ENCODE measurements at places on chromosomes 2 and 18.
A peak's percentile ranks its signal among the peaks of the same experiment; 100 is the strongest.

GRCh38 chr2:29455200-29455860 is 340.1 kb downstream of the CLIP4 start:
- DNase-seq, result no peak

DNA sequence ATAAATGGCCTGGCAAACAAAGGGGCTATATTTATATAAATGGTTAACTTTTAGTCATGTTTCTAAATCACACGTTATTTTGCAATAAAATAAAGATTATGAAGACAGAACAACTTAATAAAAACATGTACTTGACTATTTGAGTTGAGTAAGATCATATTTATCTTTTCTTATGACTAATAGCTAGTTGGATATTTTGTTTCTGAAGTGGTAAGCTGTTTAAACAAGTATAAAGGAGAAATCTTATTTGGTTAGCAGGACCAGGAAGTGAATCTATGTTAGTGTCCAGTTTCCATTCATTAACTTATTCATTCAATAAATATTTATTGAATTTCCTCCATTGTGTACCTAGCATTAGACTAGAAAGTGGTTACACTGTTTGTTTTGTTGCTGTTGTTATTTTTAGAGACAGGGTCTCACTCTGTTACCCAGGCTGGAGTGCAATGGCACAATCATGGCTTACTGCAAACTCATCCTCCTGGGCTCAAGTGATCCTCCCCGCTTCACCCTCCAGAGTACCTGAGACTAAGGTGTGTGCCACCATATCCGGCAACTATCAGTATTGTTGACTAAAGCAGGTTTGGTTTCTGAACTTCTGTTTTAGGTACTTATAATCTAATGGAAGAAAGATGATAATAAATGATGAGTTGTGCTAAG is 312.6 kb downstream of the DPP10 start:
- DNase-seq, result no peak

DNA sequence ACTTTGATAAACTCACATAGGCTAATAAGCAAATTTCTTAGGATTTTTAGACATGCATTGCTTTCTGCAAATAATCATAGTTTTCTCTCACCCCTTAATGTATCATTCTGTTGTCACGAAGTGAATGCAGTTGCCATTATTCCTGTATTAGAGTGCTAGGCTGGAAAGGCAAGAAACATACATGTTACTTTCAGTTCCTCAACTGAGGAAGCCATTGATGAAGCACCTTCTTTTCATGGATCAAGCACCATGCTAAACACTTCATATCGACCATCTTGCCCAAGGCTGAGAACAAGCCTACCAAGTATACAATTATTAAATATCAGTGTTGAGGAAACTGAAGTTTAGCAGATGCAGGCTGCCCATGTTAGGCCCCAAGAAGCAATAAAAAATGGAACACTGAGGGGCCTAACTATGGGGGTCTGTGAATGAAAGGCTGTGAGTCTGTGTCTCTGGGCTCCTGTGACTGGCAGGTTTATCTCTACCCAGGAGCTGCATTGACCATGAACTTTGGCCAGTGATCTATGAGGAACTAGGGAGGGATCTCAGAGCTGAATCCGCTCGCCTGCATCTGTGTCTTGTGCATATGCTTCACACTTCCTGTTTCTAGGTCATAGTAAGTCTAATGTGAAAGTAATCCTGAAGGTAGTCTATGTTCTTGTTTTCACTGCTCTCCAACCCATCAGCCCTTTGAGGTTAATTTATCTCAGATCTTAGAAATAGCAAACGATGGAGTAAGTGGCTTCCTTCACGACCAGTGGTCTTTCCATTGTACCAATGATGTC is 16.0 kb upstream of the TSPYL6 start:
- no peak for DNase-seq

DNA sequence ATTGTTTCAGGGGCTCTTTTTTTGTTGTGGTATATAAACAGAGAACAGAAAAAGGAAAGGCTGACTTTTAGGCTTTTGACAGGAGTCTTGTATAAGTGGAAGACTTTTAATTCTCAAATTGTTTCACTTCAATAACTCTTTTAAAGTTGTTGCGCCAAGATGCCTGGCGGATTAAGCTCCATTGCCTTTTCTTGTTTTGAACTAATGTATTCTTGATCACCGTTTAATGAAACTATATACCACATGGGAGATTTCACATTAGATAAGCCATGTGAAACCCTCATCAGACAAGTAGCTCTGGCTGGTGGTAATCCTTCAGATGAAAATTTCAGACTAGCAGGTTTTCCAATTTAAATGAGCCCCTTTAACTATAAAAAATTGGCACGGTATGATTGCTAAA is 257.4 kb downstream of the CCDC178 start:
- DNase-seq, result no peak

DNA sequence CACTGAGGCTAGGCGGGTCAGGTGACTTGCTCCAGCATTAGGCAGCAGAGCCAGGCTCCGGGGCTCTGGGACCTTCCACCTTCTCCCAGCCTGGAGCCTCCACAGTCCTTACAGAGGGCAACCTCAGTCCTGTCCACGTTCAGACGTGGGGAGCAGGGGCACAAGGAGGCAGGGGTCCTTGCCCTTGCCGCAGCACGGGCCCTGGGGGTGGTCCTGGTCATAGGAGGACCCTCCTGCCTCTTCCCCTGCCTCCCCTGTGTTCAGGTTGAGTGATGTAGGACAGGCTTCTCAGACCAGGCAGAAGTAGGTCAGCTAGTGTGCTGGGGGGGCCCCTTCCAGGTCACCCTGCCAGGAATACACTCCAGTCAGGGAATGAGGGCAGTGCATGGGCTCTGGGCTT is 5.4 kb upstream of the ARHGEF4 start:
- DNase-seq, result no peak

DNA sequence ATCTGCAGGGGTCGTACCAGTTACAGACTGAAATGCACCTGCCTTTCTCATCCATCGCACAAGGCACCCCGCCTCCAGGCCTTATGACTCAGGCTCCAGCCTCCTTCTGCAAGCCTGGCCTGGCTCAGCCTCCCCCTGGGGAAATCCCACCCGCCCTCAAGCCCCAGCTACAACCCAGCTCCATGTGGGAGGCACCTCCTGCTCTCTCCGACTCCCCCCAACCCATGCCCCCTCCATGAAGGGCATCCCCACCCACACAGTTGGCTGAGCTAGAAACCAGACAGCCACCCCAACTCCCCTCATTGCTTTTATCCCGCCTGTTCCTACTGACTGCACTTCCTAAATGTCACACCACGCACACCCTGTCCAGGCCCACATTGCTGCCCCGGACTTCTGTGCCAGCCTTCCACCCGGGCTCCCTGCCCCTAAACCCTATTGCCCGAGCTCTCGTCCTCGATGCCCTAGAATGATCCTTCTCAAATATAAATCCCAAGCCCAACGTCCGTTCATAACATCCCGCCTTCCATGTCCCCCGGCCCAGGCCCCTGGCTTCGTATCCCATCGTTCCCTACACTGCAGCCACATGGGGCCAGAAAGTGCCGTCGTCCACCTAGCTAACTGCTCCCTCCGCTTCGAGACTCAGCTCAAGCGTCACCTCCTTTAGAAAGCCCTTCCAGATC is 9.9 kb downstream of the DNMT3A start:
- DNase-seq, result no peak

- no peak for DNase-seq
Measured at GRCh38 chr2:147294825-147295392, 549.9 kb upstream of the ACVR2A start.

GRCh38 chr2:3728104-3729054 is 25.0 kb downstream of the DCDC2C start:
- DNase-seq, result peak; percentile 7

GRCh38 chr18:45958730-45959129 is 8.4 kb downstream of the EPG5 start:
- DNase-seq, result no peak

DNA sequence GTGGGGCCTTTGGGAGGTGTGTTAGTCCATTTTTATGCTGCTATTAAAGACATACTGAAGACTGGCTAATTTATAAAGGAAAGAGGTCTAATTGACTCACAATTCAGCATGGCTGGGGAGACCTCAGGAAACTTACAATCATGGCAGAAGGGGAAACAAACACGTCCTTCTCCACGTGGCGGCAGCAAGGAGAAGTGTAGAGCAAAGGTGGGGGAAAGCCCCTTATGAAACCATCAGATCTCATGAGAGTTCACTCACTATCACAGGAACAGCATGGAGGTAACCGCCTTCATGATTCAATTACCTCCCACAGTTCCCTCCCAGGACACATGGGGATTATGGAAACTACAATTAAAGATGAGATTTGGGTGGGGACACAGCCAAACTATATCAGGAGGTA is 187.1 kb upstream of the OSR1 start:
- DNase-seq, result no peak

DNA sequence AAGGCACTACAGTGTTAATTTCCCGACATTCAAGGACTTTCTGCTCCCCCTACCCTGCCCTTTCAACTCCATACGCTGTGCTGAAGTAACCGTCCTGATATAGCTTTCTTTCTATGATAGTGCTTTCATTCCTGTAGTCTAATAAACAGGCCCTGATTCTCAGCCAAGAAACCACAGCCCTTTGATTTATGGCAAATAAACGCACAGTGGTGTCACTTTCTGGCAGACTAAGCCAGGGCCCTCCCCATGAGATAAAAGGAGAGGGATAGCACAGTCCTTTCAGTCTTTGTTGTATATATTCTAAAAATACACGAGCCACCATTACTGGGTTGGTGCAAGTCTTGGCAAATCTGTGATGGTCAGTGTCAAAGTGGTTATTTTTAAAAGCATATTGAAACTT is 291.2 kb downstream of the ALPK2 start:
- no peak for DNase-seq

- no peak for DNase-seq
Measured at GRCh38 chr2:221590861-221591365, 18.8 kb upstream of the EPHA4 start.

- no peak for DNase-seq
Measured at GRCh38 chr2:164981217-164981990, 26.1 kb upstream of the SLC38A11 start.

DNA sequence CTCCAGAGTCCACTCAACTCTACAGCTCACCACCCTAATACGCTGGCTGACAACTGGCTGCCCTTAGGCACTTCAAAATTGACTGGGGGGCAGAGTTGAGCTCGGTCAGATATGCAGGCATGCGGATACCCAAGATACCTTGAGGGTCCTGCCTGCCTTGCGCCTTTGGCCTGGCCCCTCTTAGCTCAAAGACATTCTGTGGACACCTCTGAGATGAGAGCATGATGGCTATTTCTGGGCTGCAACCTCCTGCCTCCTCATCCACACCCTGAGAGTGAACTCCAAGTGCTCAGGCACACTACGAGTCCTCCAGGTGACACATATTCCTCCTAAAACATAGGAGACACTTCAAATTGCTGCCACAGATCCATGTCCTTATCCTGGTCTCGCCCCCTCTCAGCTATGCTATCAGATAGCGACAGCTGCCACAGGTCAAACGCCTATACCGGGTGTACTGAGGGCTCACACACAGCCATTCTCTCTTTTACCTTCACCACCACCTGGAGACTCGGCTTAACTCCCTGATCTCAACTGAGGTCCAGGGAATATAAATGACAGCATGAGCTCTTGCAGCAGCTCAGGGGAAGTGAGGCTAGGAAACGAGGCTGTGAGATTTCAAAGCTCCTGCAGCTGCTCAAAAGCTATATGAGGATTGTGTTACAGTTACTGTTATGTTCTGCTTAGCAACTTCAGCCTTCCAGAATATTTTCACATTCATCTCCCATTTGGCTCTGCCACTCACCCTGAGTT is 60.5 kb upstream of the TEX51 start:
- DNase-seq, result no peak

- DNase-seq, result peak; percentile 82
Measured at GRCh38 chr2:55954306-55955035, 30.9 kb upstream of the EFEMP1 start.

- no peak for DNase-seq
Measured at GRCh38 chr18:24246143-24246542, 107.3 kb downstream of the CABYR start.

- no peak for DNase-seq
Measured at GRCh38 chr2:28545590-28546200, 49.8 kb downstream of the PLB1 start.

- peak; percentile 63 for DNase-seq
Measured at GRCh38 chr2:31440764-31441163, 26.2 kb upstream of the XDH start.

DNA sequence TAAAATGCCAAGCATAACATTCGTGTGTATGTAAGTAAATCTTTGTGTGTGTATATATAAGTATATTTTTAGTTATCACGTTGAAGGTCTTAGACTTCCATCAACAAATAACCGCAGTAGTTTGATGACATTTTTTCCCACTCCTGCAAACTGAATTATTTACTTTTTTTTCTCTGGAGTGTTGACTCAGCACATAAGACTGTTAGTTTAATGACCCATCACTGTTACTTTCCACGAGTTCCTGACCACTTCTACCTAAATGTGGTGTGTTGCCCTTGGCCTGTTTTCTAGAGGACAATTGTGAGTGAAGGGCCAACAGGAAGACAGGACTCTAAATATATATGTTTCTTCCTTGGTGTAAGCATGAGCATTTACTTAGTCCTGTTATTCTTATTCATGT is 71.3 kb upstream of the TXNDC2 start:
- DNase-seq, result no peak

DNA sequence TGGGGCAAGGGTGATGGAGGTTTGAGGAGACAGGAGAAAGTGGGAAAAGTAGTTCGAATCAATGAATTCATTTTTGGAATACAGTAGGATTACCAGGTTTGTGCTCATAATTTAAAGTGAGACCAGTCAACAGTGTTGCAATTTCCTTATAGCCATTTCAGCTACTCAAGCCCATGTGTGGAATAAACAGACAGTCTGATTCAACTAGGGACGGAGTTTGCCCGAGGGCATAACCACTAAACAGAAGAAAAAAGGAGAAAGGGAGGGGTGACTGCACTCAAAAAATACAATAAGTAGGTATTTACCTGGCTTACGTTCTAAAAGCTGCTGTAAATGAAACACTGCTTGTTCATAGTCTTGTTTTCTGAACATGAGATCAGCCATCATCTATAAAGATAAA is 55.2 kb downstream of the TTC21B start:
- DNase-seq, result no peak
